ENCODE measurements at places on chromosomes 6 and 20. TPM values are rescaled to one million over a fixed set of nuclear protein-coding genes. Genes with fewer than 3 reads are reported as not detected.

DNA sequence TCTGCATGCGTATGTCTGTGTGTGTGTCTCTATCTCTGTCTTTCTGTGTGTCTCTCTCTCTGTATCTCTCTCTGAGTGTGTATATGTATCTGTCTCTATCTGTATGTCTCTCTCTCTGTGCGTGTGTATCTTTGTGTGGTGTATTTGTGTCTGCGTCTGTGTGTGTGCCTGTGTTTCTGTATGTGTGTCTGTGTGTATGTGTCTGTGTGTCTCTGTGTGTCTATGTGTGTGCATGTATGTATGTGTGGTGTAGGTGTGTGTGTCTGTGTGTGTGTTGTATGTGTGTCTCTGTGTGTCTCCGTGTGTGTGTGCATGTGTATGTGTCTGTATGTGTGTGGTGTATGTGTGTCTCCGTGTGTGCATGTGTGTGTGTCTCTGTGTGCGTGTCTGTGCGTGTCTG lies 243.0 kb upstream of the FOXQ1 start:
- no peak for DNase-seq

- peak; percentile 22 for DNase-seq
These were observed 108.4 kb downstream of the FOXF2 start for GRCh38 chr6:1497761-1498105.

DNA sequence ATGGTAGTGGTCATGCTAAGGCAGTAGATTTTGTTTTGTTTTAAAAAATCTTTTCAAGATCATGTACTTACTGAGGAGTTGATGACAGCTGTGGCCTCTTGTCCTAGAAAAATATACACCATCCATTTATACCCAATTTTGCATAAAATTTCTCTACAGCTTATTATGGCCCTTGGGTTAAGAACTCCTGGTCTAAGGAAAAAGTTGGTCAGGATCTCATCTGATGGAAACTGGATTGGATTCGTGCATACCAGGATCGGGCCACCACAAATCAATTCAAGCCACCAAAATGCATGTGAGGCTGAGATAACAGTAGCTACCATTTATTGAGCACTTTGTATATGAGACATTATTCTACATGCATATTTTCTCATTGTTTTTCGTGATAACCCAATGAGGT lies 244.4 kb downstream of the ZFAND3 start:
- no peak for DNase-seq

DNA sequence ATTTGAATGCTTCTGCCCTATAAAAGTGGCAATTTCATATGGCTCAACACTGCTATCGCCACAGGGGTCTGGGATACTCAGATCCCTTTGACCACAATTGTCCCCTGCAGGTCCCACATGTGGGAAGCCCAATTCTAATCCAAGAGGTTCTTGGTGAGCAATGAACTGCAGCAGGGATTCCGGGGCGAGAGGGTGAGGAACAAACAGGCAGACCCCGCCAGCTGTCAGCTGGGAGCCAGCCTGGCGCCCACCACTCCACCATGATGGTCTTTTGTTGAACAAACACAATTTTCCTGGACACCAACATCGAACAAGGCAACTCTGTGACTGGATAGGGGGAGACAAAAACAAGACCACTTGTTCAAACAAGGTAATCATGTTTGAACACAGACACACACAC lies 80.5 kb downstream of the TMEM242 start:
- DNase-seq, result no peak

DNA sequence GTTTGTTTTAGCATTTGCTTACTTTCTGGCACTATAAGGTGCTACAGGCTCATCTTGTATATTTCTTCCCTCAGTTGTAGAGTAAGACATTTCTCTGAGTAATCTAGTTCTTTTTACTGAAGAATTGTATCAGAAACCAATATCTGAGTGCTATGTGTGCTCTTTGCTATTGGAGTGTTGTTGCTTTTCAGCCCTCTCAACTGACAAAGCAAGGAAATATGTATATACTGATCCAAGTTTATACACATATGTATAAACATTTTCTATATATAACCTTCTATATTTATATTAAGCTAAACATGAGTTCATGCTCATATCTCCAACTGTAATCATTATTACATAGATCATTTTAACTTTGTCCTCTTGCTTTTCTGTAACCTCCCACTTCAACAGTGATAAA lies 405.7 kb downstream of the RFPL4B start:
- DNase-seq, result no peak

DNA sequence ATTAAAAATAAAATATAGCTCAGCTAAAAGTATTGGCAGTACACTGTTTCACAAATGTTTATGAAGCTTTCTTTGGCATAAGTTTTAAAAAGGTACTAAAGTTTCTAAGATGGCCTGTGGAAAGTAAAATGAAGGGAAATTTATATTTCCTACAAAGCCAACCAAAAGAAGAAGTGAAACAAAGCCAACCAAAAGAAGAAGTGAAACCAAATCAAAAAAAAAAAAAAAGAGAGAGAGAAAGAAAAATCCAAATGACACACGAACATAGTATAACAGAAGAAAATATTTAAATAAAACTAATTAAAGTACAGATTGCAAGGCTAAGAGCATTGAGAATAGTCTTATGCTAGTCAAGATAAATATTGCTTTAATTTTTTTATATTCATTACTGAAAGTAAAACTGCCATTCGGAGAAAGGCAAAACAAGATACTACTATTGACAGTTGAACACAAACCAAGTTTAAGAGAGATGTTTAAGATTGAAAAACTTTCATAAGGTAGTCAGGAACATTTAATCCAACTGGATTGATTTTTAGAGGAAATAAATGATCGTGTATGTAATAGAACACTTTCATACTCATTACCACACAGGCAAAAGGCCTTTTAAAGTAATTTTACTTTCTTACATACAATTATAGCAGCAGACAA lies 12.8 kb upstream of the KHDRBS2 start:
- no peak for DNase-seq

DNA sequence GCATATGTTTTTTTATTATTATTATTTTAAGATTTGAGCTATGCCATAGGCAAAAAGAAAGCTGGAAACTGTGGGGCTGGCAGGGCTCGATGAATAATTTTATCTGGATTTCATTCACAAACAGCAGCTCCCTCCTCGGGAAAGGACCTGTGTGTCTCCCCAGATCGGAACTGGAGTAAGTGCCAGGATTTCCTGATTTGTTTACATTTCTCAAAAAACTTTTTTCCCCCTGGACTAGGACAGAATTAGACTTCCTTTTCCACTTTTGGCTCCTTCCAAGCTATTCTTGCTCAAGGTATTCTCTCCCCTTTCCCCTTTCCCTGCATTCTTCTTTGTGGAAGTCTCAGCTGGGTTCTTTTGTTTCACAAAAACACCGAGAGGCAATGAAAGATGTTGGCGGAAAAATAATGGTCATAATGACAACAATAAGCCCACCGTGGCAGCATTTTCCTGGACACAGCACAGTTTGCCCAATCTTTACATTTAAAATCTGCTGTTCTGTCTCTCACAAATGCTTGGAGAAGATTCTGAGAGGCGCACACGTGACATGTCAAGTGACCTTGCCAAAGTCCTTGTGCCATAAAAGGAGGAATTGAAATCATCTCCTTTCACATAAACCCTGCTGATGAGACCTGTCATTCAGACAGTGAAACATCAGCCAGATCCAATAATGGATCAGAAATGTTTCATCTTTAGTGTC lies 85.8 kb upstream of the PREP start:
- peak; percentile 11 for DNase-seq

GRCh38 chr6:103799971-103800670 lies 1059.6 kb downstream of the HACE1 start:
- no peak for DNase-seq

DNA sequence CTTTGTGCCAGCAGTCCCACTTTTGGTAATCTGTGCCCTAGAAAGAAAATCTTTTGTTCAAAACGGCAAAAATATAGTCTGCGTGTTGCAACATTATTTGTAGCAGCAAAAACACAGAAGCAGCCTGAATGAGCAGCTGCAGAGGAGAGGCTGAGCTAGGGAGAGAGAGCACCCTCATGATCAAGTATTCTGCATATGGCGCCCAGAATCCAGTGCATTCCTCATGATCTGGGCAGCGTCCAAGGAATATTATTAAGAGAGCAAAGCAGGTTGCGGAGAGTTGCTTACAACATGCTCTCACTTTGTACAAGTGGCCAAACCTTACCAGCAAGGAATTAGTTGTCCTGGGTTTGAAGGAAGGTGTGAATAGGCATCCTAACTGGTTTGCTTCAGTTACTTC lies 25.9 kb downstream of the KIZ start:
- no peak for DNase-seq

DNA sequence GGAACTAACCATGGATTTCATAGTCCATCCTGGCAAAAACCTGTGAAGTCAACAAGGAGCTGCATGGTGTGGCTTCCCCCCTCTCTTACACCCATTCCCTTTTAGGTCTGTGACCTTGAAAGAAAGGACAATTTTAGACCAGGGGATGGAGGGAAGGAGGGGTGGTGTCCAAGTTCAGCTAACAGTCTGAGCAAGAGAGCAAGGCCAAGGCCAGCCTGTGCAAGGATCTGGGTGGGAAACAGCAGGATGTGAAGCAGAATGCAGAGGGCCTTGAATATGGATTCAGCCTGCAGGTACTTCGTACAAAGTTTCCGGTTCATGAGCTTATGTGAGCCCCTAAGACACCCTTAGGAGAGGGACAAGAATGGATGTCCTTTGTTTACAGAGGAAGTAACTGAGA lies 293.0 kb downstream of the KIF16B start:
- DNase-seq, result no peak

DNA sequence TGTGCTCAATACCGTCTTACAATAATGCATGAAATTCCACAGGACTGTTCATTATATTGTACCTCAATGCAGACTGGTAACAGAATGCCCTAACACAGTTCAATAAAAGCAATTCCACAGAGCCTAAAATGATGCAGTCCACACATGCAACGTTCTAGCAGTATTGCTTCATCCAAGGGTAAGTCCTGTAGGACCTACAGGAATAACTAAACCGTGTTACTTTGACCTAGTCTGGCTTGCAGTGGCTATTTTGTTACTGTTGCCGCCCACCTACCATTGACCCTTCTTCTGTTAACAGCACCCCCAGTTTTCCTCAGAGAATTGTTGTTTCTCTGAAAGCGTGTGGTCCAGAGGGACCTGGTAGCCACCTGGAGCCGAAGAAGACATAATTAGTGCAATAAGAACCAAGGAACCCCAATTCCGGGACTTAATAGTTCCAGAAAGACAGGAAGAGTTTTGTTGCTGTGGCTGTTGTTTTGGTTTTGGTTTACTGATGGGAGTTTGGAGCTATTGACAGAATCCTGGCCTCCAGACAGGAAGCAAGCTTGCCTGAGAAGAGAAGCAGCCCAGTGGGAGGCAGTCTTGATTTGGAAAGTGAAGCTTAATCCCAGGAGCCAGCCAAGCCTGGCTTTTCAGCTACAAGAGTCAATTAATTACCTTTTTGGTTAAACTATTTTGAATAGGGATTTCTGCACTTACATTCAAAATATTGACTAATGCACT lies 91.3 kb downstream of the FRK start:
- DNase-seq, result peak; percentile 73

GRCh38 chr20:25207149-25207959 lies 11.8 kb downstream of the ENTPD6 start:
- no peak for DNase-seq

DNA sequence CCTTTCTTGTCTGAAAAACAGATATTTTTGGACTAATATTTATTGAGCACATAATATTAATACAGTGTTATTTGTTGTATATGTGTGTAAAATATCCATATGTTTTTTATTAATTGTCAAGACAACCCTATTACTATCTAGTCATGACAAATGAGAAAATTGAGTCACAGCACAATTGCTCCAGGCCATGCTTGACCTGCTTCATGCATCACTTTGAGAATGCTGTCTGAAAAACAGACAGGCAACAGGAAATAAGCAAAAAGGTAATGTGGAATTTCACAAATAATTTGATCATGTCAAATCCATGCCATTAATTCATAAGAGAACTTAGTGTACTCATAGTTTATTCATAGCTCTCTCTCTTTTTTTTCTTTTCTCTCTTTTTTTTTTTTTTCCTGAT lies 246.5 kb downstream of the RIMS1 start:
- no peak for DNase-seq

DNA sequence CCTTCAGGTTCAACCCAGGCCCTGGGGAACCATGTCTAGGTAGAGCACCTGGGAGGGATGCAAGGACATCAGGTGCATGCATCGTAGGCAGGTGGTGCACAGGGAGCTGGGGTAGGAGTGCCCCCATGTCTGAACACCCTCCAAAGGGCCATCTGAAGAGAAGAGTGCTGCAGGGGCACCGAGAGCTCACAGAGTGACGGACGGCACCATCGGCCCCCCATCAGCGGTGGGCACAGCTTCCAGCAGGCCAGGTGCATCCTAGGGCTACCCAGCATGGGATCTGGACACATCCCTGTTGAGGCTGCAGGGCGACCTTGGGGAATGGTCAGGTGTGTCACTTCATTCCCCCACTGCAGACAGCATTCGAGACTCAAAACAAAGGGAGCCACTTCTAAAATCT lies 138.3 kb upstream of the CDH4 start:
- no peak for DNase-seq

GRCh38 chr20:34185766-34186620 lies 55.2 kb upstream of the ASIP start:
- DNase-seq, result no peak

- DNase-seq, result no peak
These were observed 368.9 kb downstream of the UTRN start for GRCh38 chr6:144653885-144654505.

DNA sequence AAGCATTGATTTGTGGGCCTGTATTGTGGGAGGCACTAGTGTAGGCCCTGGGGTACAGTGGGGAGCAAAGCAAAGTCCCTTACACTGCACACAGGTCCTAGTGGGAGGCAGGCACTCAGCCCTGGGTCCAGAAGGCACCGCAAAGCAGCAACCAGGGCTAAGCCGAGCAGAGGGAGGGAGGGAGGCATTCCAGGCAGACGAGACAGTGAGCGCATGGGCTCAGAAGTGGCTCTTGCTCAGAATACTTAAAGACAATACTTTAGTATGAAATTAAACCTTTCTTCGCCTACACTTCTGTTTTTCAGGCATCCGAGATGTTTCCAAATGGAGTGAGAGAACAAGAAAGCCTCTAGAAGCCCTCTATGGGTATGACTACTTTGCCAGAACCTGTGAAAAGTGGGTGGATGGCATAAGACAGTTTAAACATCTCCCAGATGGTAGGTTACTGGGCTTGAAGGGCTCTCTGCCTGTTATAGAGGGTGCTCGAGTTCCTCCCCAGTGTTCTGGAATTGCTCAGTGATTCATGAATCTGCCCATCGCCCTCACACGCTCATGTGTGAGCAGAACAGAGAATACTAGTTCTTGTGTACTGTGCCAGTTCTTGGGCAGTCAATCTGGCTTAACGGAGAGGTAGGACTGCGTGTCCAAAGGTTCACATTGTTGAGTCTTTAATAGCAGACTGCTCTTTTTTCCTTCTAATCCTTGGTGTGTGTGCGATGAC lies 18.7 kb downstream of the BPHL start:
- no peak for DNase-seq

- DNase-seq, result no peak
These were observed 182.3 kb upstream of the RAB32 start for GRCh38 chr6:146361128-146361924.

The SPTLC3 gene
- total RNA-seq, result not detected

The DEFB132 gene
- not detected for total RNA-seq

The OR12D2 gene
- total RNA-seq, result not detected

The CFAP206 gene
- not detected for total RNA-seq

The AIF1 gene
- total RNA-seq, result 6.2 TPM

The TFEB gene
- total RNA-seq, result 1.7 TPM
